Stimulated activated CD4-positive, alpha-beta T cell treated with anti-CD3 and anti-CD28 coated beads, Interleukin-15, amount 100 ng/mL, for 1 hour (primary cell): ENCODE measurements at places on chromosomes 7 and 10.

DNA sequence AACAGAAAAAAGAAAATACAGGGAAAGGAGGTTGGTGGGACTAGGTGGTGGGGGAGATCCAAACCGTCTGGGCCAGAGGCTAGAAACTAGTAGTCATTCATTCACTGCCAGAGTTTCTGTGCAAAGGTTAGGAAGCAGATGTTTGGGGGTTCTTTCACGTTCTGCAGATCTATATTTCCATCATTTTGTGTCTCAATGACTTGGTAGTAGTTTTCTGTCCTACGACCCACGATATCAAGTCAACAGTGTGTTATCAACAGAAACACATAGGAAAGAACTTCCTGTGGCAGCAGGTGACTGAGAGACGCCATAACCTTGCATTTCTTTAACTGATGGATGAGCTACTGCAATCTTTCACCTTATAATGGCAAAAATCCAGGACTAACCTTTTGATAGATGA, 1.8 kb downstream of the CEP55 start:
- DNase-seq, result no peak

GRCh38 chr10:111034598-111035310, 42.1 kb upstream of the ADRA2A start:
- no peak for DNase-seq

DNA sequence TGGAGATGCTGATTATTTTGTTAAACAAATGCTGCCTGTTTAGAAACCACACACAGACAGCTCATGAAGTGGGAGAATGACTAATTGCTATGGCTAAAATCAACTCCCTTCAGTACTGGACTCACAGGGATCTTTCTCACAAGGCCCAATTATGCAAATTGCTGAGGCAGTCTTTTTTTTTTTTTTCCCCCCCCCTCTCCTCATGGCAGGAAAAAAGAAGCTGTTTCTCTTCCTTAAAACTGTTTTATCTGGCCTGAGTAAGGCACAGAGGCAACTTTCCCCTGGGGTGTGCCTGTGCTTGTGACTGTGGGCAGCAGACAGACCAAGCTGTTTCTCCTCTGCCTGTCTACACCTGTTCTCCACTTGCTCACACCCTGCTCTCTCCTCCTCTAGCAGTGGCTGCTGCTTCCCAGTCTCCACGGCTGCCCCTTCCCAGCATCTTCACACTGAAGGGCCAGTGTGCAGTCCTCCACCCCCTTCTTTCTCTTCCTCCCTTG, 65.4 kb upstream of the STEAP1B start:
- DNase-seq, result no peak

DNA sequence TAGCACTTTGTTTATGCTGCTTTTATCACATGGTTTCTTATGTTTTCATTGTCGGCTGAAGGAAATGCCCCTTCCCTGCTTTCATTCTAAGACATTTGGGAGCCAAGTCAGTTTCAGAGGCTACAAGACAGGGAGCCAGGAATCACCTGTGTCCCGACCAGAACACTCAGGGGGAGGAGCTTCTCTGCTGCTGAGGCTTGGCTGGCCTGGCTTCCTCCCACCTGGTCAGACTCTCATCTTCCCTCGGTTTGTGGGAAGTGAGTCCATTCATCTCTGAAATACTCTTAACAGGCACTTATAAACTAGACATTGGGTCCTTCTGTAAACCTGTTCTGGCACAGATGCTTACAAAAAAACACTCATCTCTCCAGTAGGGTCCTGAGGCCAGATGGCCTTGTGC, 19.6 kb upstream of the GOLGA7B start:
- DNase-seq, result no peak

GRCh38 chr7:3289996-3290395, 11.1 kb upstream of the SDK1 start:
- no peak for DNase-seq

GRCh38 chr10:129222436-129222835, 244.6 kb upstream of the MGMT start:
- no peak for DNase-seq

DNA sequence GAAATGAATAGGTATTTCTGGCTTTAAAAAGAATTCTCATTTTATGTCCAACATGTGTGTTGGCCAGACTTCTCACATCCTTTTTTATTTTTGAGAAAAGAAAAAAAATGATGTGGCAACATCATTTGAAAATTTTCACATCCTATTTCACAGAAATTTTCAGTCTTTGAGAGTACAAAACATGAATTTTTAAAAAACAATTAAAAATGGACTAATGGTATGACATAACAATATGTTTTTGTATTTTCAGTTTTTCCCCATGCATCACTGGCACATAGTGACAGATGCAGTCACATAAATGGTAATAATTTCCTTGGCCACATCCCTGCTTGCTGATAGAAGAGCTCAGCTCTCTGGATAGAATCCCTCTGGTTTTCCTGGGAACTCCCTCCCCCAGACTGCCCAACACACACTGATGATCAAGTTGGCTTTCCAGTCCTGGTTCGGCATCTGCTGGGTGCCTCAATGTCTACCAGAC, 188.5 kb upstream of the AGR3 start:
- DNase-seq, result no peak

DNA sequence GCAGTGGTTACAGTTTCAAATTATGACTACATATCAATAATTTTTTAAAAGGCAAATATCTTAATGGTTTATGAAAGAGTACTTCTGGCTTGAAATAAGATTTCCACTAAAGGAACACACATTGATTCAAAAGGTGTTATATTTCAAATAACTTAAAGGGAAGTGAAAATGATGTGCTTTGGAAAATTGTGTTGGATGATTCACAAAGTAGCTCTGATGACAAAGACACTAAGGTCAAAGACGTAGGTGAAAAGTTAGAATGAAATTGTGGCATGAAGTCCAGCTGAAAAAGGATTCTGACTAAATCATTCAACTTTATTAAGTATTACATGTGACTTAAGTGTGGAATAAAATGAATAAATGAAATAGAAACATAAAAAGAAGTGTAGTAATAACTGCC, 20.8 kb upstream of the OR2A5 start:
- no peak for DNase-seq

DNA sequence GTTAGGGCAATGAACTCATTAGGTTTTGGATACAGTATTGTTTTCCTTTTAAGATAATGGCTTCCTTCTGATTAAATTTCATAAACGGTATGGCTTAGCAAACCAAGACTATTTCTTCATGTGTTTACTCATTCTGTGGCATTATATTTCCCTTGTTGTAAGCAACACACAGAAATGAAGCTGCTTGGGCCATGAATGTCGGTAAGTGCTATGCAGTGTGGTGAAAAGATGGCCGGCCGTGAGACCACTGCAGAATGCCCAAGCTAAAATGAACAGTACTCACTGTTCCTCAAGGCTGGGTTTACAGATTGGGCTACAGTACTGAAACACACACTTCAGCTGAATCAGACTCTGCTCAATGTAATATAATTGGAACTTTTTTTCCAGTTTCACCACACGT, 8.1 kb downstream of the APBB1IP start:
- no peak for DNase-seq

GRCh38 chr7:112262855-112263487, 56.5 kb downstream of the ZNF277 start:
- DNase-seq, result no peak

GRCh38 chr10:26952094-26952493, 91.3 kb upstream of the ABI1 start:
- DNase-seq, result no peak

GRCh38 chr7:128005117-128005516, 26.1 kb downstream of the LRRC4 start:
- DNase-seq, result no peak

- no peak for DNase-seq
Measured at GRCh38 chr10:123009105-123009820, 457 bp downstream of the ACADSB start.
